CD4-positive, alpha-beta T cell treated with Interleukin-4 for 4 hours (primary cell): ENCODE measurements at places on chromosomes 2 and 18.

DNA sequence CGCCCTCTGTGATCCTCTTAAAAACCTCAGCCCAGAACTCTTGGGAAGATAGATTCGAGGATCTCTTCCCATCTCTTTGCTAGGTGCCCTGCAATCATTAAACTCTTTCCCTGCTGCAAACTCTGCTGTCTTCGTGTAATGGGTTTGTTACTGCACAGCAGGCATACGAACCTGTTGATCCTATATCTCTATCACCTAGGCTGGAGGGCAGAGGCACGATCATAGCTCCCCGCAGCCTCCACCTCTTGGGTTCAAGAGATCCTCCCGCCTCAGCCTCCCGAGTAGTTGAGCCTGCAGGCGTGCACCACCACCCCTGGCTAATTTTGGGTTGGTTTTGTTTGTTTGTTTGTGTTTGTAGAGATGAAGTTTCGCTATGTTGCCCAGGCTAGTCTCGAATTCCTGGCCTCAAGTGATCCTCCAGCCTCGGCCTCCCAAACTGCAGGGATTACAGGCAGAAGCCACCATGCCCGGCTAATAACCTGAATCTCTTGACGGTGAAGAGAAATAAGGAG, 493 bp upstream of the BBS5 start:
- no peak for DNase-seq

GRCh38 chr2:210199854-210200253, 25.4 kb downstream of the ACADL start:
- DNase-seq, result no peak

GRCh38 chr2:176149481-176149938, 1.8 kb upstream of the HOXD4 start:
- DNase-seq, result no peak

DNA sequence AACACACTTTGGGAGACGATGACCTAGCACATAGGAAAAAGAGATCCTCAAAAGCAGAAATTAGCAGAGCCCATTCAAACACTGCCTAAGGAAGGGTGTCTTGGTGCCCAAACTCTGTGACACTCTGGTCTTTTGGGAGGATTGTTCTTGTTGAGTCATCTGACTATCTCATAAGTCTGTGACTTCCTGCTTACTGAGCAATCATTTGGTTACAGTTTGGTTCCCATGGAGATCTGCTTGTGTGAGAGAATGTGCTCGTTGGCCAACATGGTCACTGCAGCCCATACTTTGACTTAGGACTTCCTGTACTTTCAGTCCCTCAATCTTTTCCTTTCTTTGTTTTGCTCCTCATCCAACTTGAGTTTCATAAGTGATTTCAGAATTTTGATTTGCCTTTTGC, 602.9 kb downstream of the NYAP2 start:
- DNase-seq, result no peak

DNA sequence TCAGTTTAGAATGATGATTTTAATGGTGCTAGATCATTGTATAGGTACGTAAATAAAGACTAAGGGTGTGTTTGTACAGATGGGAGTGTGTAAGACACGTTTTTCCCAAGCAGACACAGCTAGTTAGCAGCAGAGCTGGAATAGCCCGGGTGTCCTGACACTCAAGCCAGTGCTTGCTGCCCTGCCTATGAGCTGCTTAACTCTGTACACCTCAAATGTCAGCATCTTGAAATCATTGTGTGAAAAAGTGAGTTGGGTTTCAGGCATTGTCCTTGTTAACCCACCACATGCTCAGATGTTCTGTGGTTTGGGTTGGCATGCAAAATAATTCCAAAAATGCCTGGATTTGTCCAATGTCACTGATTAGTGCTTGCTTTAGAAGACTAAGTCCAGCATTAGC, 13.0 kb upstream of the TET3 start:
- no peak for DNase-seq

GRCh38 chr2:13611939-13612338, 895.2 kb downstream of the TRIB2 start:
- no peak for DNase-seq

- no peak for DNase-seq
Measured at GRCh38 chr18:7766346-7766745, 199.2 kb downstream of the PTPRM start.

GRCh38 chr18:10352671-10353070, 101.8 kb upstream of the APCDD1 start:
- no peak for DNase-seq

DNA sequence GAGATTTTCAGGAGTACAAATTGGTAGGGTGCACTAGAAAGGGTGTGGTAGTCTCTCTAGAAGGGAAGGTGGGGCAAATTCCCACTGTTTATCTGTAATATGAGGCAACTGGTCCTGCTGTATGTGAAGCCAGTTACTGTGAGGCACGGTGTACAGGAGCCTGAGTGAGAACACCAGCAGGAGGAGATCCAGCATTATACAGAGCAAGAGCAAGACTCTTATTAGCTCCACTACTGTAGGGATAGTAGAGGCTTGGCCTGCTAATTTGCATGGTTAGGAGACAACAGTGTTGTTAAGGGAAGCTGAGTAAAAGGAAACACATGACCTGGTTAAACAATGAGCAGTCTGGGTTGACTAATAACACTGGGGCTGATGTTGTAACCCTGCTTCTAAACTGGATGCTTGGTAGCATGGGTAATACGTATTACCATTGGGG, 76.3 kb upstream of the WDSUB1 start:
- DNase-seq, result no peak

DNA sequence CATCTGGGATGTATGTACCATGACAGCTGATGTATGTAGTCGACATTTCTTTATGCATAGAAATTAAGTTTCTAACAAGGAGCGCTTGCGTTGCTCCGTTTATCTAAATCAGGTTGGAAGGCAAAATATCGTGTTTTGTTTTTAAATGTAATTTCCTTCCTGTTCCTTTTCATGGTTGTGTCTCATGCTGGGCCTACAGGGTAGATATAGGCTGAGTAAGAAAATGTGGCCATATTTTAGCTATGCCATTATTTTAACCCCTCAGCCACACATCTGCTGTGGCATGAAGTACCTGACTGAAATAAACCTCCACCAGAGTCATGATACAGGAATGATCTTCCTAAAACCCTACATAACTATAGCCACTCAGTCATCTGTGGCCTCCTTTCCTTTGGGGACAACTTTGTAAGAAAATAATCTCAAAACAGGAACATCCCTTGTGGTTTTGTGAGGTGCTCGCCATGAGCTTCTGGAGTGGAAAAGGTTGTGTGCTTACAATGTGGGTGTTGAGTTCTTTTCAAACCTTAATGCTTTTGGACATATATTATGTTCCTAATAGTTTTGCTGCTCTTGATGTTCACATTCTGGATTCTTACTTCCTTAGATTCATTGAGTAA, 214.3 kb downstream of the FAM210A start:
- DNase-seq, result no peak

DNA sequence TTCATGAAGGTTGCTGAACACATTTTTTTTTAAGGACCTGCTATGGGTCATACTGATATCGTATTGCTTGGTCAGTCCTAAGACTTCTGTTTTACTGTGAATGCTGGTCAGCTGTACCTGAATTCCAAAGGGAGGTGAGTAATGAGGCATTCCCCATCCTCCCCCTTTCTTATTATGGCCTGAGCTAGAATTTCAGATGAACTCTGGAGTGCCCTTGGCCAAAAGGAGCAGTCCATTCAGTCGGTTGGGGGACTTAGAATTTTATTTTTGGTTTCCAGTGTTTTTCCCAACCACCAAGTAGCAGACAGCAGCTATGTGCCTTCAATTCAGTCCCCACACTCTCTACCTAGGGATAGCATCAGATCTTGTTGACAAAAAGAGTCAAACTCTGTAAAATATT, 26.9 kb upstream of the PDCL3 start:
- DNase-seq, result no peak

- no peak for DNase-seq
Measured at GRCh38 chr2:225042800-225043167, 516 bp upstream of the DOCK10 start.

DNA sequence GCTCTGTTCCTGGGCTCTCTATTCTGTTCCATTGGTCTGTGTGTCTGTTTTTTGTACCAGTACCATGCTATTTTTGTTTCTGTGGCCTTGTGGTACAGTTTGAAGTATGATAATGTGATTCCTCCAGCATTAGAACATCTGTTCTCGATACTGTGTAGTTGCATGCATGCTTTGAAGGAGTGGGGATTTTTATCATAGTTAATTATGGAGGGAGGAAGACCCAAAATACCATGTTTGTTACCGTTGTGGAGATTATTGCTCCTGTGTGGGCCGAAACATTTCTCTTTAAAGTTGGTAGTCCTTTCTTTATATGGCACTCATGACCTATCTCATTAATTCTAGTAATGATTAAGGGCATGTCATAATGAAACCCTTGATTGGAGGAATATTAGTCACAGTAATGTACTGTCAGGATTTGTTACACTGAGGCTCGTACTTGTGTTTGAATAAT, 87.6 kb downstream of the TTC27 start:
- DNase-seq, result no peak

DNA sequence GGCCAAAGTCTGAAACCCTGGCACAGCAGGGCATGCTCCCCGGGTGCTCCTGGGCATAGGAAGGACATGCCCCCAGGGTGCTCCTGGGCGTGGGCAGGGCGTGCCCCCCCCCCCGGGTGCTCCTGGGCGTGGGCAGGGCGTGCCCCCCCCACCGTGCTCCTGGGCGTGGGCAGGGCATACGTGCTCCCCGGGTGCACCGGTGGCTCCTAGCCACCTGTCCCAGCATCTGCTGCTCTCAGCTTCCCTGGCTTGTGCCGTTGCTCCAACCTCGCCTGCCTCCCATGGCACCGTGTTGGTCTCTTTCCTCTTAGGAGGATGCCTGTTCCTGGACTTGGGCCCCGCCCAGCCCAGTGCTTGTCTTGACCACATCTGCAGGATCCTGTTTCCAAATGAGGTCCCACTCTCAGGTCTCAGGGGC, 95.6 kb upstream of the CTDP1 start:
- no peak for DNase-seq

GRCh38 chr18:45874491-45875184, 49.2 kb downstream of the SIGLEC15 start:
- DNase-seq, result peak; percentile 77

- DNase-seq, result peak; percentile 9
Measured at GRCh38 chr2:113273027-113273551, 5.6 kb downstream of the PAX8 start.

- no peak for DNase-seq
Measured at GRCh38 chr2:146270618-146271017, 1574.2 kb upstream of the ACVR2A start.

DNA sequence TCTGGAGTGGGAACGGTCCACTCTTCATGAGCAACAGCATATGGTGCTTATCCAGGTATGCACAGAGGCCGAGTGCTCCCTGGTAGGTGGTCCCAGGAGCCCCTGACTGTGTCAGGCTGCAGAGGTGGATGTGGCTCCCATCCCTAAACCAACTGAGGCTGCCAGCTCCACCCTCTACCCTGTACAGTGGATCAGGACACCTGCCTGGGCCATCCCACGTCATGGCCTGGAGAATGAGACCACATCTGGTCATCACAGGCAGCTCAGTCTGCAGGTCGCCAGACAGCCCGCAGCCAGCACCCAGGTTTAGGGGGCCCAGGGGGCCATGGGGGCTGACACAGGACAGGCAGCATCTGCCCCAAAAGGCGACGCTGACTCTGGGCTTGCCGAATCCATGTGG, 100.3 kb upstream of the TMEM18 start:
- no peak for DNase-seq
